Hepatocyte (in vitro differentiated cells): ENCODE measurements at places on chromosomes 2 and 18.

DNA sequence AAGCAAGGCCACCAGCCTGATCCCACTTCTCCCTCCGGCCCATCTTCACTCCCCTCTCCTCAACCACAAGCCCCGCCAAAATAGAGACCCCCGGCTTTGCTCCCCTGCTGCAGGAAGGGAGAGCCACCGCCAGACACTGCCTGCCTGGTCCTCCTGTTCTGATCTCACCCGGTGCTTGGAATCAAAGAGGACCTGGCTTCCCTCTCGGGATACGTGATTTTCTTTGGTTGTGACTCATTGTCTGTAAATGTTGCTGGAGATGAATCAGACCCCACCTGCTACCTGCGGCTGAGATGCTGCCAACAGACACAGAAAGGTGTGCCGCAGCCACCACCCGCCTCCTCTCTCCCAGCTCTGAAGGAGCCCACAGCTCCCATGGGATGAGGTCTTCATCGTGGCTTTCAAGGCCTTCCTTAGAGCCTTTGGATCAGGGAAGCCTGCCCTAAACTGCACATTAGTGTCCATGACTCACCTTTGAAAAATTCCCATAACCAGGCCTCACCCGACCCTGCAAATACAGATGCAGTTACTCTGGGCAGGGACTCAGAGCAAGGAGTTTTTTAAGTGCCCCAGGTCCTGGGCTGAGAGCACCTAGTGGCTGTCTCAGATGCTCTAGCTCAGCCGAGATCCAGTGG lies 79.4 kb upstream of the ZNF532 start:
- DNase-seq = peak; percentile 80

DNA sequence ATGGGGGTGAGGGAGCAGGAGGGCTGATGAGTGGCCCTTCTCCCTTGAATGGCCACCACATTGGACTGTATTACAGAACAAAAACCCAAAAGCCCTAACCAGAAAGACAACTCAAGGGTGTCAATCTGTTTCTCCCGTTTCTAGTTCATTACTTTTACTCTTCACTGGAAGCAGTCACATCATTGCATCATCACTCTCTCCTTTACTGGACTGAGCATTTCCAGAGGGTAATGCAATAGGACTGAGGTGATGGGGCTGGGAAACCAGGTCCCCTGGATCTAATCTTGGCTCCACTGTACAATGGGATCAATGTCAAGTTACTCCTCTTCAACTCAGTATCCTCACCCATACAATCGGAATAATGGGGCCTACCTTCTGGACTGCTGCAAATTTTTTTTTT lies 56.1 kb downstream of the BCL2 start:
- DNase-seq = no peak

DNA sequence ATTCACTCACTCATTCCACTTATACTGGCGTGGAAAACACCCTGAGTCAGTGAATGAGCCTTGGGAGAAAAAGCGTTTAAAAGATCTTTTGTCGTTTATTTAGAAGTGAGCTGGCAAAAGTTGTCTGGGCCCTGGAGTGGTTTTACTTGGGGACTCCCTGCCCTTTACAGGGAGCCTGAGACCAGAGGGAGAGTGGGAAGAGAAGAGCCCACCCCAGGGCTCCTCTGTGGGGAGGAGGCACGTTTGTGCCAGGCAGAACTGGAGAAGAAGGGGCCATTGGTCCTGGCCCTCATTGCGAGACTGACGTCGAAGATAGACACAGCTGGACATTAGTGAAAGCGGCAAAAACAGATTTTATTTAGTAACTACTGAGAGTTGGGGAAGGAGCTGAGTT lies 25.7 kb downstream of the DCDC2C start:
- no peak for DNase-seq

- DNase-seq = no peak
These were observed 155.4 kb downstream of the ARL4C start for GRCh38 chr2:234341306-234341985.

GRCh38 chr2:172677363-172677762 lies 58.3 kb upstream of the RAPGEF4 start:
- DNase-seq = no peak

DNA sequence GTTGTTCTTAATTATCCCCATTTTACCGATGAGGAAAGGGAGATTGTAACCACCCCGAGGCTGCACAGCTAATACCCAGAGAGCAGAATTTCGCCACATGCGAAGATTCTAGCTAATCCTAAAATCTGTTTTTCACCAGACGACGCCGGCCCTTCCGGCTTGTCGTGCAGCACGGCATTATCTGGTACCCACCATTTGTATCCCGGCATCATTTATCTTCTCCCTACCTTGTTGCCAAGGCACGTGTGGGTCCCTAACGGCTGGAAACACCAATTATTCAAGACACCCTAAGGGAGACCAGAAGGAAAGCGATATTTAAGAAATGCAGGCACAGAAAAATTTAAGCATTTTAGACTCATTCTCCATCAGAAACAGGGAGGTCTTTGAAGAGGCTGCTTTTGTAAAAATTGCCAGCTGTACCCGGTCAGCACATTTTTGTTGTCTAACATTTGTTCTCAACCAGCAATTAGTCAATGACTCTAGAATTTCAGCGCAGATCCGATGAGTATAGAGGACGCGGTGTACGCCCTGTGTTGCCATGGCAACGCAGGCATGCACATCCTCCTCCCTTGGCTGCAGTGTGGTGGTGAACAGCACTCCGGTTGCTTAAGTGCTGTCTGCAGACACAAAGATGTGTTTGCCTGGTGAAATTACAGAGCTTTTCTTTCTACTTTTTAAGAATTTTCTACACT lies 111.6 kb downstream of the AGAP1 start:
- DNase-seq = peak; percentile 83

GRCh38 chr18:50250935-50251334 lies 15.4 kb downstream of the CFAP53 start:
- no peak for DNase-seq

- DNase-seq = peak; percentile 89
These were observed 67.6 kb upstream of the ZFP36L2 start for GRCh38 chr2:43293744-43294695.

DNA sequence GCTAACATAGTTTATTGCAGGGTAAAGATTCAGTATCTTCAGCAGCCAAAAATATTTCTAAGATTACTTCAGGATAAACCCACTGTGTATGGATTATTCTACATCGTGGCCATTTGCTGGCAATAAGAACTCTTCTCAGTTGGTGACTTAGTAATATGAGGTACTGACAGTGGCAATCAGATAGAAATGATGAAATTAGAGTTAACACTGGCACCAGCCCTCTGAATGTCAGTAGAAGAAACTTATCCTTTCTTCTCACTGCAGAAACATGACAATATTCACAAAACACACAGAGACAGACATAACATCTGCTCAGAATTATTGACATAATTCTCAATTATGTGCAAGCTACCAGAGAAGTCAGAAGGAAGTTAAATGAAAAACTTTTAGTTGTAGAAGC lies 246.3 kb upstream of the COL3A1 start:
- DNase-seq = no peak

DNA sequence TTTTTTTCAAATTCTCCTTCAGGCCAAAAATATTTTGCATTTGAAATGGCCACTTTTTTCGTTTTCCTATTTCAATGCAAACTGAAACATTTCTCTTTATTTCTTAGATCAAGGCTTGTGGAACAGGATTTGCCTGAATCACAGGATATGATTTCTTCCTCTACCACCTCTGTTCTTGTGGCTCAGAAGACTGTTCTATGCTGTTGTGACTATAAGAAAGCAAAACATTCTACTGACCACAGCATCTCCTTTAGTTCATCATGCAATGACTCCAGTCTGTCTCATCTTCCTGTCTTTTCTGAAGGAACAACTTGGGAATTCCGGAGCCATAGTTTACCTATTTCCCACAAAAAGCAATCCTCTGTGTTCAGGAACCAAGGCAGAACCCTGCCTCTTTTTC lies 16.2 kb upstream of the ZNF512 start:
- DNase-seq = no peak

GRCh38 chr18:44693030-44693784 lies 12.5 kb downstream of the SETBP1 start:
- no peak for DNase-seq

DNA sequence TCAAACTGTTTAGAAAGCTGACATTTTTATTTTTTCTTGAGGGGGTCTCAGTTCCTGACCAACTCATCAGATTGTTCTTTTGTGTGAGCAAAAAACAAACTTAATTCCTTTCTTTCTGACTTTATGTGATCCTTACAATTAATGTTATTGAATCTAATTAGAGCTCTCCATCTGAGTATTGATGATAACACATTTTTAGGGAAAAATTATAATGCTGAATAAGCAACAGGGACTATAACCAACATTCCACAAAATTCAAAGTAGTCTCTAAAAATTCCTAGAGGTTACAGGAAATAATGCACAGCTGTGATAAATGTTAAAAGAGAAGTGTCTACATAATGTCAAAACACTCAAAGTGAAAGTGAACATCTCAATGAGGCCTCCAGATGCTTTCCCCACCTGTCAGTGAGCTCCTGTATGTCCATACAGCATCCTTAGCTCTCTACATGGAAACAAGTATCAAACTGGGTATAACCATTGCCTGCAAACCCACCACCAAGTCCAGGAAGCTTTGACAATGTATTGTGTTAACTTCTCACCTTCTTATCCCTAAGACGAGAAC lies 786.0 kb upstream of the SLC39A10 start:
- DNase-seq = no peak

GRCh38 chr2:101401906-101402305 lies 14.6 kb upstream of the CREG2 start:
- DNase-seq = no peak

GRCh38 chr2:19611491-19612332 lies 253.3 kb upstream of the OSR1 start:
- peak; percentile 47 for DNase-seq

DNA sequence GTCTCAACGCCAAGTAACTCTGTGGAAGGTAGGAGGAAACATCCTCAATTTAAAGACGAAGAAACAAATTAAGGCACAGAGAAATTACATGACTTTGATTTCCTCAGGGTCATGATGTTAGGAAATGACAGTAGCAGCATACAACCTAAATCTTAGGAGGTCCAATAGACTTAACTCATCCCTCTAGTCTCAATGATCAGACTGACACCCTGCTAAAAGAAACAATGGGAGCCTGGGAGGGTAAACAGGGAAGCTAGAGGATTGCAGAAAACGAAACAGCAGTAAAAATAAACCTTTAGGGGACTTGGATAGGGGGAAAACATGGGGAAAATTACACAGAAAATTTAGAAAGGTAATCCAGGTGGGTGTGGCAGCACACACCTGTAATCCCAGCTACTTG lies 56.0 kb downstream of the ROCK2 start:
- DNase-seq = no peak

DNA sequence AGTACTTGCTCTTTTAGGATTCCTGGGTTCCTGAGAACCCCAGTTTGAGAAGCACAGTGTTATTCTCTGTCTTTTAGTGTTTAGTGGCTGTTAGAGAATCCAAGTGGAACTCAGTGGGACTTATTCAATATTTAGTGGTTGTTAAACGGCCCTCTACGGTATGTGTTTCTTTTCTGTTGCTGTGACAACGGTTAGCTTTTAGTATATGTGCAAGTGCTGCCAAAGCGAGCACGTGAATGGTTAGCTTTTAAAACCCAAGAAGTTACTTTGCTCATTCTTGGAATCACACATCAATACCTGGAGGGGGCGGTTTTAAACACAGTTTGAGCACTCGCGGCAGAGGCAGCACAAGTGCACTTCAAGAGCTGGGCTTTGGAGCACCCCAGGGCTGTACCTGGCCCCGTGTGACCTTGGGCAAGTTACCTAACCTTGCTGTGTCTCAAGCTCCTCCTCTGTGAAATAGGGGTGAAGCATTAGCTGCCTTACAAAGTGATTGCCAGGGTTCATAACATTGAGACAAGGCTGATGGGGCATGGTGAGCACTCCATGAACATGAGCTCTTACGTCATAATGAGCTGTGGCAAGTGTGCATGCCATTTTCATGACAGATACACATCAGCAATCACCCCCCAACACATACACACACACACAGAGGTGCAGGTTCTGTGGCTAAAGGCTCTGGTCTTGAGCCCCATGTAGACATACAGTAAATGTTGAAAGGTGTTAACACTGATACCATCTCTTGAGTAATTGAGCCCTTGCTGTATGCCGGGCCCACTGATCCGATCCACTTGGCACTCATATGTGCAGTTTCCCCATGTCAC lies 234.1 kb downstream of the ALPK2 start:
- DNase-seq = no peak

- no peak for DNase-seq
These were observed 17.3 kb upstream of the RHOB start for GRCh38 chr2:20429528-20429927.

DNA sequence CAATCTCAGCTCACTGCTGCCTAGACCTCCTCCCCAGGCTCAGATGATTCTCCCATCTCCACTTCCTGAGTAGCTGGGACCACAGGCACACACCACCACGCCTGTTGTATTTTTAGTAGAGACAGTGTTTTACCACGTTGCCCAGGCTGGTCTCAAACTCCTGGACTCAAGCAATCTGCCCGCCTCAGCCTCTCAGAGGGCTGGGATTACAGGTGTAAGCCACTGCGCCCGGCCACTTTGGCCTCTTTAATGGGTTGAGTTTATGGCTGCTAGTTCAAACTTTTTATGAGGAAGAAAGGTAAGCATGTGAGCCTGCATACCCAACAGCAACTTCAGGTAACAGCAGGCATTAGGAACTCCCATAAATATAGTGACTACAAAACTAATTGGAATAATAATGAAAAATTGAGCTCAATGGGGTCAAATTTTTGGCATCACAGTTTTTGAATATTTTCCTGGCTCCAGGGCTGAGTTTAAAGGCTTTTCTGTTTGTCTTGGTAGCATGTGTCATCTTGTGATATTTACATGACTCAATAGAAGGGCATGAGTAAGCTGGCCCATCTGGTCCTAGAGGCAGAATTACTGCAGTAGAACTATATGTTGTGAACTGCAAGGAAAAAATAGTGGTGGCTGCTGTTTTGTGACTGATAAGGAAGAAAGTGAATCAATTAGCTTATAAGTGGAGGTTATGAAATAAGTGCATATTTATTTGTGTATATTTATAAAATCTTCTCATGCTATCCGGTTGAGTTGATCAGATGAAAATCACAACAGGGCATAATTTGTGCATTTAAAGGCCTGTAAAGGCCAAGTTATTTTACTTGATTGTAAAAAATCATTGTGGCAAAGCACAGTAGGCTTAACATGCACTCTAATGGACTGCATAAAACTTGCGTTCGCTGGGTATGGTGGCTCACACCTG lies 24.8 kb downstream of the GALM start:
- peak; percentile 71 for DNase-seq

GRCh38 chr2:42723465-42723864 lies 40.5 kb downstream of the OXER1 start:
- no peak for DNase-seq

DNA sequence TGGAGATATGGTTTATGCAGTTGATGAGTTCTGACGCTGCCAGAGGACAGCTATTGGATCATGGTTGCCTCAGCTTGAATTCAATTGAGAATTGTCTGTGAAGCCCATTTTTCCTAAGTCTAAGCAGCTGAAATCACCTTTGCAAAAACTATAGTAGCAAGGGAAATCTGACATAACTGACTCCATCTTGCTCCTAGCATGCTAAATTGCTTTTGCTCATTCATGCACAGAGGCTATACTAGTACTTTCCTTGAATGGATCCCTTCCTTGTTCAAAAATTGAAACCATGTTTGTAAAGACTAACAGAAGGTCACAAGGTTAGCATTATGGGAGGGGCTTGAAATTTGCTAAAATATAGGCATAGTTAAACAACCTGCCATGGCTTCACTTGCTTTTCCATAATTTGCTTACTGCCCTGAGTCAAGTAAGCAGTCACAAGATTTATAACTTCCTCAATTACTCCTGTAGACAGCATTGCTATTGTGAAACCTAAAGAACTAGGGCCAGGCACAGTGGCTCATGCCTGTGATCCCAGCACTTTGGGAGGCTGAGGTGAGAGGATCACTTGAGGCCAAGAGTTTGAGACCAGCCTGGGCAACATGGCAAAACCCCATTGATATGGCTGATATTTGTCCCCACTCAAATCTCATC lies 41.2 kb downstream of the CHRNA1 start:
- no peak for DNase-seq

- DNase-seq = no peak
These were observed 33.8 kb downstream of the TOGARAM2 start for GRCh38 chr2:29014811-29015421.
